Chondrocyte (in vitro differentiated cells): ENCODE measurements at places on chromosomes 3 and 15. TPM values are rescaled to one million over a fixed set of nuclear protein-coding genes. Genes with fewer than 3 reads are reported as not detected.

DNA sequence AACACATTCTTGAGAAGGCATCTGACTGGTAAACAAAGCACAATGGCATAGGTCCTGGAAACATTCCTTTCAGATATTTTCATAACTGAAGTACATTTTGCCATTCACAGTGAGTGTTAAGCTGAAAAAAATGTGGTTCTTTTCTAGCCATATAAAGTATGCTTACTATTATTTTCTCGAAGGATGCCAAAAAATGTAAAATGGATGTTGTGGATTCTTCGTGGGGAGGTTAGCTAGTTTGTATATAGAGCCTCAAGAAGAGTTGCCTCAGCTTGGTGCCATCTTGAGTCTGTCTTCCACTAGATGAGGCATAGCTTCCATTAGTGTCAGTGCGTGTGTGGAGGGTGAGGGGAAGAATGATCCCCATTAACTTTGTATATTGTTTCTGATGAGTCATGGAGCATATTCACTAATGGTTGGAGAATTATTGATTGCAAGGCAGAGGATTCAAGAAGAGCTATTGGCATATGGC, 4.1 kb downstream of the MBNL1 start:
- no peaks in the 10 kb centered on the region for H3K27me3 ChIP-seq
- H3K36me3 ChIP-seq: no peaks in the 10 kb centered on the region
- peaks cover 56% of the 10 kb centered on the region for H3K4me1 ChIP-seq
- no peak for DNase-seq

GRCh38 chr3:148191966-148192365, 505.7 kb upstream of the AGTR1 start:
- H3K27me3 ChIP-seq: no peaks in the 10 kb centered on the region
- H3K36me3 ChIP-seq: no peaks in the 10 kb centered on the region
- no peak overlapping the region for H3K27ac ChIP-seq
- no peak overlapping the region for H3K4me3 ChIP-seq

GRCh38 chr3:55540579-55540978, 53.5 kb upstream of the WNT5A start:
- H3K4me3 ChIP-seq: no peak overlapping the region
- H3K36me3 ChIP-seq: no peaks in the 10 kb centered on the region
- H3K27me3 ChIP-seq: peaks cover 3% of the 10 kb centered on the region
- DNase-seq: no peak
- no peaks in the 10 kb centered on the region for H3K4me1 ChIP-seq

- peaks cover 2% of the 10 kb centered on the region for H3K27me3 ChIP-seq
- no peak for DNase-seq
- H3K4me1 ChIP-seq: no peaks in the 10 kb centered on the region
Observed at GRCh38 chr3:64509206-64509605, 178.6 kb downstream of the ADAMTS9 start.

DNA sequence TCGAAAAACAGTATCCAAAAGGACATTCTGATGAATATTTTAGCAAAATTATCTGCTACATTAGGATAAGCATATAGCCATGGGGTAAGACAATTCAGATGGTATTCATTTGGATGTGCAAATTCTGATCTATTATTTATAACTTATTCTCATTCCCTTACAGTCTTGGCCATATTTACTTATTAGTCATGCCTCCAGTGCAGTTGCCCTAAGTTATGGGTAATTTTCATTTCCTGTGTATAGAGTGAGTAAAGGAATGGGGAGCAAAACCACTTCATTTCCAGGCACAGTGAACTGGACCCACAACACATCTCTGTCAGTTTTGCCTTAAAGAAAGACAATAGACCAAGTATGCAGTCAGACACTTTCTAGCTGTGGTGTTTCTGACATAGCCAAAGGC, 134.3 kb downstream of the POLQ start:
- no peaks in the 10 kb centered on the region for H3K27me3 ChIP-seq
- no peak for DNase-seq
- no peaks in the 10 kb centered on the region for H3K4me1 ChIP-seq
- H3K4me3 ChIP-seq: no peak overlapping the region
- no peak overlapping the region for H3K27ac ChIP-seq
- H3K36me3 ChIP-seq: no peaks in the 10 kb centered on the region

- H3K27me3 ChIP-seq: no peaks in the 10 kb centered on the region
- no peak overlapping the region for H3K27ac ChIP-seq
- DNase-seq: no peak
- H3K4me3 ChIP-seq: no peak overlapping the region
- H3K36me3 ChIP-seq: no peaks in the 10 kb centered on the region
- H3K4me1 ChIP-seq: no peaks in the 10 kb centered on the region
Observed at GRCh38 chr3:168314166-168314565, 218.4 kb upstream of the GOLIM4 start.

Gene SETD2
- total RNA-seq: 34.6 to 41.4 TPM (median 37.3 TPM) in 3 replicates
